ENCODE measurements at places on chromosomes 12 and 14. TPM values are rescaled to one million over a fixed set of nuclear protein-coding genes. Genes with fewer than 3 reads are reported as not detected.

DNA sequence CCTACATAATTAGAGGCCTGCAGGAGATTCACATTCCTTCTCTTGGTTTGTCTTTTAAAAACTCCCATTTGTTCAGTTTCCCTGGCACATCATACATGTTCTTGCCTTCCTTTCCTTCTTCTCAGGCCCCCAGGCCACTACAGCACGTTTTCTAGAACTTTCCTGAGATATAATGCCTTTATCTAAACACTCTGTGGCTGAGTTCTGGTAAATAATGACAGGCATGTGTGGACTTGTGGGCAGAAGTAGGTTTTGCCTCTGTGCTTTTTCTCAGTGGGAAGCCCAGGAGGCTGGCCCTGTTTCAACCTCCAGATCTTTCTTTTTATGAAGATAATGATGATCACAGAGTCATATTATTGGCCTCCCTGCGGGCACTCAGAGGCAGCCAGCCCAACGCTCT lies 117.2 kb downstream of the TMX1 start:
- no peak for DNase-seq

GRCh38 chr14:73744175-73744867 lies 30.1 kb upstream of the PNMA1 start:
- no peak for DNase-seq

Gene CELA1
- not detected for polyA plus RNA-seq

DNA sequence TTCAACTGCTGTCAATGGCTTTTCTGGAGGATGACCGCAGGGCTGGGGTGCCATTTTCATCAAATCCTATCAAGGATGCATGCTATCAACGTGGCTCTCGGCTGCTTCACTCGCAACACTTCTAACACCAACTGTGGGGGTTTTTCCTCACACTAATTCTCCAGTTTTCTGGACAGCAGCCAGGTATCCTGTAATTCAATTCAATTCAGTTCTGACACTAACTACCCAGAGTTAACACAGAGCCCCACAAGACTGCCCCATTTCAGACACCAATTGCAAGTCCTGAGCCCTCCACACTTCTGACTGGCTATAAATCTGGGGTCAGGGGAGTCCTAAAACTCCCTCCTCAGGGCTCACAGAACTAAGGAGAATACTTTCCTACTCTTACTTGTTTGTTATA lies 55.3 kb upstream of the TMCC3 start:
- DNase-seq = no peak

DNA sequence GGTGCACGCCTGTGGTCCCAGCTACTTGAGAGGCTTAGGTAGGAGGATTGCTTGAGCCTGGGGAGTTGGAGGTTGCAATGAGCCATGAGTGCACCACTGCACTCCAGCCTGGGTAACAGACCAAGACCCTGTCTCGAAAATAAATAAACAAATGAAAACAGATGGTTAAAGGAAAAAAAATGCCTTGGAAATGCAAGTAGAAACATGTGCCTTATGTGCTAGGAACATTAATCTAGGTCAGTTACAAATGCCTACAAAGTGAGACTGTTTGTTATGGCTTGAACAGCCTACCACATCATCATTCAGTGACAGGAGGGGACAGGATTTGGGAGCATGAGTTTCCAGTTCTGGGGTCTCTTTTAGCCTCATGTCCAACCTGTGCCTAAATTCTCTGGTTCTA lies 52.4 kb upstream of the BCAT1 start:
- no peak for DNase-seq

Gene POTEM
- not detected for polyA plus RNA-seq

Gene PRIMA1
- polyA plus RNA-seq = 0.79 TPM

Measured in right lung (tissue), 10 donors.